Hematopoietic multipotent progenitor cell treated with erythropoietin and hydrocortisone succinate and interleukin-3 and kit ligand, for 15 days (in vitro differentiated cells): ENCODE measurements at places on chromosomes 6 and 20.

GRCh38 chr6:132760256-132760655 is 2.6 kb upstream of the VNN2 start:
- no peak for DNase-seq

GRCh38 chr6:132220800-132221199 is 180.5 kb downstream of the MOXD1 start:
- DNase-seq, result no peak

DNA sequence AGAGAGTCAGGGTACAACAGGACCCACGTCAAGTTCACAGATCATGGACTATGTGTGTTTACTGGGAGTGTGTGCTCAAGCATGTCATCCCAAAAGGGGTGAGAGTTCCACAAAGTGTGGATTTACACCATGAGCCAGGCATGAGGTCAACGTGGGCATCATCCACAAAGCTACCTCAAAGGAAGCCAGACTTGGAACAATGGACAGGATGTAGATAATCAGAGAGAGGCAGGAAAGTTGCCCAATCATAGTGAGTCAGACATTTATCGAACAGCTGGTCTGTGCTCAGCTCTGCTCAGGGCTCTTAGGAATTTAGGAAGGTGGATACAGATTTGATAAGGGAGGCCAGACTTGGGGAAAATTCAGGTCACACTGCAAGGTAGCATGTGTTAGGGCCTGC is 317.2 kb upstream of the CDYL start:
- no peak for DNase-seq

- no peak for DNase-seq
Measured at GRCh38 chr6:7821426-7821825, 89.2 kb downstream of the TXNDC5 start.

DNA sequence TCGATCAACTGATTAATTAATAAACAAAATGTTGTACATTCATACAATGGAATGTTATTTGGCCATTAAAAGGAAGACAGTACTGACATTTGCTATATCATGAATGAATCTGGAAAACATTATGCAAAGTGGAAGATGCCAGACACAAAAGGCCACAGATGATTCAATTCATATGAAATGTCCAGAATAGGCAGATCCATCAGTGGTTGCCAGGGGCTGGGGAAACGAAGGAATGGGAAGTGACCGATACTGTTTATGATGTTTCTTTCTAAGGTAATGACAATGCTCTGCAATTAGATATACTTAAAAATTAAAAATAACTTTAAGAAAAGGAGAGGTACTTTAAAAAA is 37.2 kb downstream of the ELOVL5 start:
- DNase-seq, result no peak

- no peak for DNase-seq
Measured at GRCh38 chr20:53795170-53795569, 201.5 kb upstream of the ZNF217 start.

DNA sequence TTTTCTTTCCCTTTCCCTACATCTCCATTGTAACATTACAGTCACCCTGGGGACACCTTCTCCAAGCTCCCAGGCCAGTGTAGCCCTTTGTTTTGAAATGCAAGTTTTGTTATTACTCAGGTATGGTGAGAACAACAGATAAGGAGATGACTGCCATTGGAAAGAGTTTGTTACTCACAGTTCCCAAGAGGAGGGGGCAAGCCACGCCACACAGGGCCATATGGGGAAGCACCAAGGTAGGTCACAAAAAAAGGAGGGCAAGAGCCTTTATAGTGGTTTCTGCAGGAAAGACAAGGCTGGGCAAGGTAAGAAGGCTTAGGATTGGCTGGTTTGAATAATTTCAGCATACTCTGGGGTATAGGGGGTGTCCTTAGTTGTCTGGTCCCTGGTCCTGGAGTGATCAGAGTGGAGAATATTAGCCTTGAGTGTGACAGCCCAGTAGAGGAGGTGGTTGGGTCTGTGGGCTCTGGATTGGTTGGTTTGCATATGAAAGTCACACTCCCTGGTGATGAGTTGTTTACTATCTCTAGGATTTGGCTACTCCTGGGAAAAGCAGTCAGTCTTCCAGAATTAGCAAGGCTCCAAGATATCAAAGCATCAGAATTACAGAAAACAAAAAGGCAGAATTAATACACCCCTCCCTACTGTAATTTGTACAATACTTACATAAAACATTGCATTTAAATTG is 33.1 kb upstream of the SMLR1 start:
- DNase-seq, result no peak

- no peak for DNase-seq
Measured at GRCh38 chr20:54184904-54185626, 11.3 kb upstream of the CYP24A1 start.

DNA sequence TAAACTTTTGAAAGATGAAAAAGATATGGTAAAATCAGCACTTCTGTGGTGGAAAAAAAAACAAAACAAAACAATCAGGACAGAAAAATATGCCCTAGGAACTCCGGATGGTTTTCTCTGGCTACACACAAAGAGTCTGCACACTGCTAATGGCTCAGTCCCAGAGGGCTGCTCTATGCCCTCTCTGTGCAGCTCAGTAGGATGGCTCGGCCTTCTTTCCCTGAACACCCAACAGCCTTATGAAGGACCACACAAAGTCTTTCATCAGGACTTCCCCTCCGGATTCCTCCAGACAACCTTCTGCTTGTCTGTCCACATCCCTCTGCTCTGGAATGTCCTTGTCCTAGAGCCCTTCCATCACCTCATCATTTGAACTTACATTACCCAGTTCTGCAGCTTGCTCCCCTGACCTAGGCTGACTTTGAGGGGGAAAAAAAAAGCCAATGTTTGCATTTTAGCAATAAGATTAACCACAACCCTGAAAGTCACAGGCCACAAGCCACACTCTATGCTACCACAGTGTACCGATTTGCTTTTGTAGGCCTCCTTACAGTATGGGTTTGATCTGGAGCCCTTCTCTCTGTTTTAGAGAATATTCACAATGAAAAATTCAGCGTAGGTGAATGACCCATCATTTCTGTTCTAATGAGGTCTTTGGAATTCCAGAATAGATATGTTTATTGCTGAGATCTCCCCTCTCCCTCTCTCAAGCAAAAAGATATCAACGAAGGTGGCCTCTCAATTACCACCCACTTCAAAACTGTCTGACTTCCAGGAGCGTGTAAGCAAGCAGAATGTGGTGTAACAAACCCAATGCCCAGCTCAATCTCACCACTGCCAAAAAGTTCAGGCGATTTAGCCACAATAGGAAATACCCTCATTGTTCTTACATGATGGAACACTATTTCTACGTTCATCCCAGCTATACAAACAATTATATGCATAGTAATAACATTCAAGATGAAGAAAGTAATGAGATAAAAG is 164.0 kb downstream of the GMDS start:
- DNase-seq, result no peak

- peak; percentile 57 for DNase-seq
Measured at GRCh38 chr6:5135788-5136376, 50.7 kb downstream of the PPP1R3G start.

DNA sequence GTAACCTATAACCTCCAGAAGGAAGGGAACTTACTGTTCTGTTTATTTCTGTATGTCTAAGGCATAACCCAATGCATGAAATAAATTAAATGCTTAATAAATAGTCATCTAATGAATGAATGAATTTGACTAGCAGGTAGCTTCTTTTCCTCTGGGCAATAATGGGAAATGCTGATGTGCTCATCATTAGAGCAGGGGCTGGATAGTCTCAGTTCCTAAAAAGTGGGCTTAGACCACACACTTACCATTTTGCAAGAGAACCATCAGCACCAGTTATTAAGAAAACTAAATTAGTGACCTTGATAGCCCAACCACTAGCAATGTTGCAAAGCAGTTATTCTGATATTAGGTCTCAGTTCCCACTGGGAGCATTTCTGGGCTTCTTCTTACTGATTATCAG is 449.7 kb downstream of the CDC5L start:
- DNase-seq, result no peak
